ENCODE measurements at places on chromosomes 6 and 20.

- no peak for DNase-seq
Observed at GRCh38 chr20:63625771-63626423, 1.0 kb downstream of the GMEB2 start.

- no peak for DNase-seq
Observed at GRCh38 chr6:47162793-47163192, 120.7 kb upstream of the ADGRF1 start.

GRCh38 chr6:33175436-33176069 lies 16.7 kb downstream of the COL11A2 start:
- DNase-seq, result no peak

DNA sequence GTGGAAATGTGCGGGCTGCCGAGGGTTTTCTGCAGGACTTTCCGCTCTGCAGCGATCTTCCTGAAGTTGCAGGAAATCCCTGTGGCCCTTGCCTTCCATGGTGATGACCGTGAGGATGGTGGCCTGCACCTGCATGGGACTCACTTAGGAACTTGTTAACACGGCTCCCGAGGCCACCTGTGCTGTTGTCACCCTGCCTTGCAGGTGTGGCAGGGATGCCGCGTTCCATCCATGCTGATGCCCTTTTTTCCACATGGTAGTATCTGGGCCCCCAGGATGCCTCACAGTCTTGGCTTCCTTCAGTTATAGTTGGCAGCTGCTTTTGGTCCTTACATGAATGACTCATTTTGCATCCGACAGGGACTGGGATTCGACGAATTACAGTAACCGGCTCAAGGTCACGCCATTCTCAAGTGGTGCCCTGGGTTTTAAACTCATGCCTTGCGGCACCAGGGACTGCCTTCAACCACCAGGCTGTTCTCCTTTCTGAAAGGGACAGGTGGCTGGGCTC lies 37.2 kb downstream of the SYNJ2 start:
- no peak for DNase-seq

DNA sequence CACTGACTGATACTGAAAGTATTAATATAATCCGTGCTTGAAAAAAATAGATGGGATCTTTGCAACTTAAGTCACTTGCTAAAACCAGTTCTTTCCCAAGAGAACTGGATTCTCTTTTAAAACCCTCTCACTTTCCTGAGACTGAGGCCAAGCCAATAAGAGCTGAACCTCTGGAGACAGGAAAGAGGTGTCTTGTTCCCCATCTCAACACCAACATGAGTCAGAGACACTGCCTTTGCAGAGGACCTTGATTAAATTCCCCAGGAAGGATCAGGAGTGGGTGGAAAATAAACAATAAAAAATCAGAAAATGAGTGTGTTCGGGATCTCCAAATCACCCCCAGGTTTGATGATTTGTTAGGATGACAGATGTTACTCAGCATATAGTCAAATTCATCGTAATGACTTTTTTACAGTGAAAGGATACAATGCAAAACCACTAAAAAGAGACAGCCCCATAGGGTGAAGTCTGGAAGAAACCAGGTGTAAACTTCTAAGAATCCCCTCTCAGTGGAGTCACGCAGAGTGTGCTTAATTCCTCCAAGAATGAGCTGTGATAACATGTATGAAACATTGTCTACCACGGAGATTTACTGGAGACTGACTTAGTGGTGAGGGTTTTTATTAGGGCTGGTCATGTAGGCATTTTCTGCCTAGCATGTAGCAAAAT lies 122.8 kb upstream of the BEND3 start:
- no peak for DNase-seq

- DNase-seq, result no peak
Observed at GRCh38 chr20:53077373-53078205, 105.4 kb downstream of the TSHZ2 start.

Data from NCI-H187 (cell line).